Cortex of kidney (tissue), 1 donor: ENCODE measurements at places on chromosomes 11 and 22.

DNA sequence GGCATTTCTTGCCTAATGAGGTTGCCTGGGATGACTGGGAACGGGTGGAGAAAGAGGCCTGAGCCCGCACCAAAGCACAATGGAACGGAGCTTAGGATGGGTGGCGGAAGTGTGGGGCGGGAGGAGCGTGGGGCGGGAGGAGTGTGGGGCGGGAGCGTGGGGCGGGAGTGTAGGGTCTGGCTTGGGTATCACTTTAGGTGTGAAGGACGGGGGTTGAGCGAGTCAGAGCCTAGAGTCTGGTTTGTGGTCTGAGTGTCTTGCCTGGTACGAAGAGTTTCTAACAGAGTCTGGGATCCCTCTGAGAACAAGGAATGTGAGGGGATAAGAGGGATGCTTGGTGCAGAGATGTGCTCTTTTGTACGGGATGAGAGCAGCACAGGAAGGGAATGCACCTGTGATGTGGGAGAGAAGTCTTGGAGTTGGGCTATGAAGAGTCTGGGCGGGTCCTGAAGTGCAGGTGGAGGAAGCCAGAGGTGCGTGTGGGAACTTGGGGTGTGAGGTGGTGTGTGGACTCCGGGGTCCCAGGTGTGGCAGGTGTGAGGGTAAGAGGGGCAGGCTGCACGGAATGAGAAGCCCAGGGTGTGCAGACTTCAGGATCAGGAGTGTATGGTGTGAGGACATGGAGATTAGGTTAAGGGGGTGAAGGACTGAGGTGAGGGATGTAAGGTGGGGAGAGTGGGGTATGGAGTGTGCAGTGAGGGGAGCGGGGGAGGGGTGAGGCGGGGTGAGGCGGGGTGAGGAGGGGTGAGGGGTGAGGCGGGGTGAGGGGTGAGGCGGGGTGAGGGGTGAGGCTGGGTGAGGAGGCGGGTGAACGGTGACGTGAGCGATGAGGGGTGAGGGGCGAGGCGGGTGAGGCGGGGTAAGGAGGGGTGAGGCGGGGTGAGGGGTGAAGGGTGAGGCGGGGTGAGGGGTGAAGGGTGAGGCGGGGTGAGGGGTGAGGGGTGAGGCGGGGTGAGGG, 1.0 kb downstream of the SYCE3 start:
- no peak for DNase-seq

DNA sequence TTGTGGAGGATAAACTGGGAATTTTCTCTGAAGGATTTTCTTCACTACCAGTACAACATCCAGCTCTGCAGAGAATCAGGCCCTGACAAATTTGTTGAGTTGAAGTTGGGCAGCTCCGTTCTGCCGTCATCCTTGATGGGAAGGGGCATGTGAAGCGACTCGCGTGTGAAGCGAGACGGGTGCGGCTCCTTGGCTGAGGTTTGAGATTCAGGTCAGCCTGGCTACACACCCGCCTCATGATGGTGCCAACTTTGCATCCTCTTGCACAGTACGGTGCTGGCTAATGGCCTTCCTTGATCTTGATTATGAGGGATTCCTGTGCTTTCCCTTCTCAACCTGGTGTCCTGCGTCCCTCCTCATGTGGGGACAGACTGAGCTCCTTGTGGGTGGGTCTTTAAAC, 19.7 kb upstream of the CDC42EP2 start:
- DNase-seq: no peak

- DNase-seq: no peak
Observed at GRCh38 chr11:135075740-135076139, 663.7 kb upstream of the B3GAT1 start.

DNA sequence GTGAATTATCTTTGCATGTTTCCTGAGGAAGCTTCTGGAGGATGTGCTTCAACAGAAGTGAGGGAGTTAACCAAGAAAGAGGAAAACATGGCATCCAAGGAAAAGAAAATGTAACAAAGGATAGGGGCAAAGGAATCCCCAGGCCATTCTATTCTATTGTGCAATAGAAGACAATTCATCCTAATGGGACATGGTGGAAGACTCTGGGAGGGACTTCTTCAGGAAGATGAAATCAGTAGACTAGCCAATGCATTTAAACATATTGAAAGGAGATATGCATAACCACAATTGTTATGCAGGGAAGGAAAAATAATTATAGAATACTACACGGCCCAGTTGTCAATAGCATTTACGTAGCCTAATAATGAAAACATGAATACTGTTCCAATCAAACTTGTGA, 55.7 kb downstream of the THAP12 start:
- no peak for DNase-seq

- no peak for DNase-seq
Observed at GRCh38 chr11:68398995-68399851, 61.3 kb upstream of the PPP6R3 start.

GRCh38 chr22:30261134-30261533, 5.5 kb downstream of the OSM start:
- no peak for DNase-seq

- DNase-seq: no peak
Observed at GRCh38 chr11:104060820-104061219, 24.4 kb downstream of the DDI1 start.

GRCh38 chr22:30575859-30576258, 1.4 kb upstream of the GAL3ST1 start:
- DNase-seq: no peak

- DNase-seq: no peak
Observed at GRCh38 chr11:72336163-72336562, 92.2 kb upstream of the PHOX2A start.

DNA sequence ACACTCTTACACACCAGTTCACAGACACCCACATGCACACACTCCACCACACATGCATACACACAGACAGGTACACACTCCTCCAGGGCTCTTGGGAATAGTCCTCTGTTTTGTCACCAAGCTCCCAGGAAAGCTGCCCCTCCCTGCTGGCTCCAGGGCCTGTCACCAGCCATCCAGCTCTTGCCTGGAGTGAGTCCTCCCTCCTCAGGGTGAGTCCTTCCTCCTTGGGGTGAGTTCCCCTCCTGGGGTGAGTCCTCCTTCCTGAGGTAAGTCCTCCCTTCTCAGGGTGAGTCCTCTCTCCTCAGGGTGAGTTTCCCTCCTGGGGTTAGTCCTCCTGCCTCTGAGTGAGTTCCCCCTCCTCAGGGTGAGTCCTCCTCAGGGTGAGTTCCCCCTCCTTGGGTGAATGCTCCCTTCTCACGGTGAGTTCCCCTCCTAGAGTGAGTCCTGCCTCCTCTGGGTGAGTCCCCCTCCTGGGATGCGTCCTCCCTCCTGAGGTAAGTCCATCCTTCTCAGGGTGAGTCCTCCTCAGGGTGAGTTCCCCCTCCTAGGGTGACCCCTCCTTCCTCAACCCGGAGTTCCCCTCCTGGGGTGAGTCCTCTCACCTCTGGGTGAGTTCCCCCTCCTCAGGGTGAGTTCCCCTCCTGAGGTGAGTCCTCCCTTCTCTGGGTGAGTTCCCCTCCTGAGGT, 100.6 kb upstream of the FGF3 start:
- no peak for DNase-seq

DNA sequence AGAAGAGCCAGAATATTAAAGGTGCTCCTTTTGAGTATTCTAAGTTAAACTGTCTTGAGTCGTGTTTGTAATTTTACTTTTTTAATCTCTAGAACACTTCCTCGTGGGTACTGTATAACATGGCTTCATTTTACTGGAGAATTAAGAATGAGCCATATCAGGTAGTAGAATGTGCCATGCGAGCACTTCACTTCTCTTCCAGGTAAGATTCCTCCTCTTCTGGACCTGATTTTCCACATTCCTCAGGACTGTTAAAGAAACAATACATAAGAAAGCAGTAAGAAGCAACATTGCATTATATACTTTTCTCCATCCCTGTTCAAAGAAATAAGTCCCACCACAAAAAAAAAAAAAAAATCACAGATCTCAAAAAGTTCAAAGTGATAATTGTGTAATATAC, 37.9 kb downstream of the TTC17 start:
- no peak for DNase-seq

GRCh38 chr11:33531743-33532181, 168.9 kb downstream of the C11orf91 start:
- DNase-seq: no peak
